Stimulated activated CD8-positive, alpha-beta memory T cell treated with anti-CD3 and anti-CD28 coated beads, Interleukin-15, amount 100 ng/mL, for 4 hours (primary cell): ENCODE measurements at places on chromosomes 1 and 21.

- DNase-seq = no peak
These were observed 208.4 kb upstream of the CAMK1G start for GRCh38 chr1:209375097-209375496.

DNA sequence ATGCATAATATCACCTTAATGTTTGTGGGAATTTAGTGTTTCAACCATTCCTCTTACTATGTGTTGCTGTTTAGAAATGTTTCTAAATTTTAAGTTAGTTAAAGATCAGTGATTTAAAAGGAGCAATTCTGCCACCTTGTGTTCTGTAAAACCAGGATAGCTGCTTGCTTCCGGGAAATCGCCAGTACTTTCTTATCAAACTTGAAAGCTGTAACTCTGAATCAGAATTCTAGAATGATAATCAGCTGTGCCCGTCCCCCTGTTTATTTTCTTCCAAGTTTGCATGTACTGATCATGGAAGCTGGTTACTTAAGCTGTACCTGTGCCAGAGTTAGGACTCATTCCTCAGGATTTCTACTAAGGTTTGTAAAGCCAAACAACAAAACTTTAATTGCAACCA, 656.4 kb downstream of the LTN1 start:
- no peak for DNase-seq

DNA sequence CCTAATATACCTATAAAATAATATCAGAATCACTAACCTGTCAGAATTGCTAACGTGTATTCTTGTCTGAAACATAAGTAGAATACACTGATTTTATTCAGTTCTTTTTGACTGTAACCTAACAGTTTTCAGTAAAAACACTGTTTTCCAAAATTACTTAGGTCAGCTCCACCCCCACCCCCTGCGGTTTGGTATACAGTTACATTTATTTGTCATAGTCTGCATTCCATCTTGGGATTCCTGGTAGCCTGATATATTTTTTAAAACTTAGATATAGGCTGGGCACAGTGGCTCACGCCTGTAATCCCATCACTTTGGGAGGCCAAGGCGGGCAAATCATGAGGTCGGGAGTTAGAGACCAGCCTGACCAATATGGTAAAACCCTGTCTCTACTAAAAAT, 19.8 kb upstream of the ABCD3 start:
- no peak for DNase-seq

DNA sequence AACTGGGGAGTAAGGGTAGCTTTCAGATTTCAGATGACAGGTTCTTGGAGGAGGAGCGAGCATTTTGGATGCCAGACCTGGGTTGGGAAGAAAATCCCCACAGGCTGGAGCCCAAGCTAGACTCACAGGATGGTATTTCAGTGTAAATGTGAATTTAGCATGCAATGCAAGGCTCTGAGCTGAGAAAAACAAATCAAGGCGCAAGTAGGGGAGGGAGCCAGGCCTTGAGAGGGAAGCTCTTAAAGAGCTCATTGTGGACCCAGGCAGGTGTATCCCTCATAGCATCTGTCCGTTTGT, 386.1 kb downstream of the MATN1 start:
- no peak for DNase-seq

GRCh38 chr1:230992100-230992774, 13.3 kb downstream of the ARV1 start:
- DNase-seq = no peak

GRCh38 chr1:197771904-197772556, 3.2 kb downstream of the DENND1B start:
- DNase-seq = no peak
